ENCODE measurements at places on chromosomes 4 and X.

- no peak for DNase-seq
Observed at GRCh38 chrX:46694549-46694948, 64.4 kb downstream of the SLC9A7 start.

GRCh38 chr4:48244665-48245064 lies 25.0 kb downstream of the TEC start:
- no peak for DNase-seq

DNA sequence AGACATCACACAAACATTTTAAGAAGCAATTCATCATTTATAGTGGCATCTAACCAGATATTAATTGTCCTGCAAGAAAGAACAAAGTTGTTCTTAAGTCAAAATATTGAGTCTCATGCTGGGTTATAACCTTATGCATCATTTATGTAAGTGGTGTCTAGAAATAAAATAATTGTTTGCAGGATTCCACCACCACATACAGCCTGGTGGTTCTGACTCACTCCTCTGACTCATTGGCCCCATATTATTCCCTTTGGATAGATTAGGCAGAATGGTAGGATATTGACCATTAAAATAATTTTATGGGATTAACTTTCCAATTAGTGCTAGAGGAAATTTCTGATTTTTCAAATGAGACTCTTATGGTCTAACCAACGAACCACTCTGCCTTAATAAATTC lies 384.5 kb downstream of the GRXCR1 start:
- no peak for DNase-seq

DNA sequence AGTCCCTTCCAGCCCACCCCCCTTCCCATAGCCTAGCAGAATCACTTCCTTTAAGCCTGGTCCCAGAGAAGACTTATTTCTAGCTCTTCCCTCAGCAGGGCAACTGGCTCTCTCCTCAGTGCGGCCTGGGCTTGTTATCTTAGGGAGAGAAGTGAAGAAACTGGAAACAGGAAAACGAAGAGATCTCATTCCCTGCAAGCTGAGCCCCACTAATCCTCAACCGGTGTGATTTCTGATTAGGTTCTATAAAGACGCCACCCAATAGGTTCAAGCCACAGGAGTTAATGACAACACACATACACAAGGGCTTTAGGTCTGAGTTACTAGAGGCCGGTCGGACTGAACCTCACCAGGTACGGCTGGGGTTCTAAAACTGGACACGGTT lies 3.2 kb downstream of the GSX2 start:
- no peak for DNase-seq

GRCh38 chr4:181855307-181855706 lies 387.9 kb upstream of the TENM3 start:
- no peak for DNase-seq

DNA sequence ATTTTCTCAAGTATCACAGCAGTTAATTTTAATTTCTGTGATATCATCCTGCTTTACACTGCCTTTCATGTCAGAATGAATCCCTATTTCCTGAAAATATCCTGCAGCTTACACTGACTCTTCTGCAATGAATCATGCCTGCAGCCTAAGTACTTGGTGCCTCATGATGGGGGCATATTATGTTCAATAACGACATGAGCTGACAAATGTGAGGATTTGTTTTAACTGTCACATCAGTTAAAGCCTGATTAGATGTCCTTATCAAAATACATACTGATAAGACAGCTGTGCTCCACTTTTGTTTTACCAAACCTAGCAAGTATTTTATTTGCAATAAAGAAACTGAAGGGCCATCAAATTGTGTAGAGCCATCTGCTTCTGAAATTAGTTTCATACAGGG lies 359.9 kb upstream of the AGA start:
- DNase-seq, result no peak

- no peak for DNase-seq
Observed at GRCh38 chr4:87848622-87849351, 16.0 kb downstream of the MEPE start.

- no peak for DNase-seq
Observed at GRCh38 chr4:101264993-101265815, 82.1 kb downstream of the PPP3CA start.

- DNase-seq, result no peak
Observed at GRCh38 chr4:121003863-121004262, 68.5 kb downstream of the NDNF start.

DNA sequence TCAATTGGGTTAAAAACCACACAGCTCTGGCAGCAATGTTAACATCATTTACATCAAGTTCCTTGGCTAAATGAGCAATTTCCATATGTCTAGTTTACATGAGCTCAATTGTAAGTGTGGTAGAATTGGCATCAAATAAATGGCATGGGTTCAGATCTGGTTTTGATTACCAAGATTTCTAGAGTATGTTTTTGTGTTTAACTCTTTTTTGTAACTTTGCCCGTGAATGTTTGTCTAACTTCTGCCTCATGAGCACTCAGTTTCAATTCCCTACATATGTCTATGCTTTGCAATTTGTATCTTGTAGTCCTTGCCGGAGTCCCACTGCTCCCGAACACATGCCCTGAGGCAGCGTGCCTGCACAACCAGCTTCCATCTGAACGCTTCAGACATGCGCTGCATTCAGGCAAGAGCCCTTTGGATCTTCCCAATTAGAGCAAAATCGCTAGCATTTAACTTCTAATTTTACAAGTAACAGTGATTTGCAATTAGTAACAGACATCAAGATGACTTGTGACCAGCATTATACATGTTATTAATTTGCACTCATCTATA lies 644.4 kb downstream of the TRIML1 start:
- DNase-seq, result no peak

Measured in activated CD8-positive, alpha-beta memory T cell treated with anti-CD3 and anti-CD28 coated beads for 1 hour (primary cell).